ENCODE measurements at places on chromosomes 13 and 19. TPM values are rescaled to one million over a fixed set of nuclear protein-coding genes. Genes with fewer than 3 reads are reported as not detected.

QPCTL gene
- total RNA-seq: 61.3 TPM

PSG7 gene
- not detected for total RNA-seq

PRR19 gene
- 0.54 TPM for total RNA-seq

CDC34 gene
- 28.4 TPM for total RNA-seq

- H3K4me1 ChIP-seq: peaks cover 57% of the 10 kb centered on the region
These were observed 576 bp downstream of the DOT1L start for GRCh38 chr19:2164020-2164998.

DNA sequence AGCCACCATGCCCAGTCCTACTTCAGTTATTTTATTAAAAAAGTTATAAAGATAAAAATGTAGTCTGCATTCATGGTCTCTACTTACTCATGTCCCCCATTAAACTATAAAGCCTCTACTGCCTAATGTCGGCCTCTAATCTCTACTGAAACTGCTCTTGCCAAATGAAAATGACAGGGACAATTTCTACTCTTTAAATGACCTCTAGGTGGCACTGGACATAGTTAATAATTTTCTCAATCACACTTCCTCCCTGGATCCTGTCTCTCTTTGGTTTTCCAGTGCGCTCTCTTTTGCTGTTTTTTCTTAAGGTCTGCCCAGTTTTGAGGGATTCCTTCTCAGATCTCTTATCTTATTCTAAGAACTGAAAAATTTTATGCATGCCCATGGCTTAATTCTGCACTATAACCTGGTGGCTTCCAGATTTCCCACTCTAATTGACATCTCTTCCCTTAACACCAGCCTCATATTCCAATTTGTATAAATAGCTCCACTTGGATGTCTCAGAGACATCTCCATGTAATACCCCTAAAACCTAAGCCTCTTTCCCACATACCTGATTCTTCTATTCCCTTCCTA is 54.3 kb downstream of the MTMR6 start:
- no peaks in the 10 kb centered on the region for H3K27me3 ChIP-seq
- H3K27ac ChIP-seq: no peak overlapping the region
- no peaks in the 10 kb centered on the region for H3K36me3 ChIP-seq
- H3K4me3 ChIP-seq: no peak overlapping the region
- peak; percentile 64 for DNase-seq
- no peaks in the 10 kb centered on the region for H3K4me1 ChIP-seq

DNA sequence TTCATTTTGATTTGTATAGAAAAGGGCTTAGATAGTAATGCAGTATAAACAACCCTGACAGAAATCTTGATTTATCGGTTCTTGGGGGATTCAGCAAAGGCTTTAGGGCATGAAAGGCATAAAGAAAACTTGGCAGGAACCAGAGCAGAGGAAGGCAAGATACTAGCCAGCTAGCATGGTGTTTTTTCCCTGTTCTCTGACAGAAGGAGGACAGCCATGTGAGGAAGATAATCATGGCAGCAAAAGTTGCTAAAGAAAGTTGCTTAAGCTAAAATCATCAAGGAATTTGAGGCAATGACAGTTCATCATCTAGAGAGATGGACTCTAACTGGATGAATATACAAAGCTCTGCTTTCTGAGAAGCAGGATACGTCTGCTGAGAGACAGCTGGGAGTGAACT is 294.1 kb downstream of the KCNRG start:
- no peak overlapping the region for H3K4me3 ChIP-seq
- no peaks in the 10 kb centered on the region for H3K4me1 ChIP-seq
- H3K27ac ChIP-seq: no peak overlapping the region

GRCh38 chr13:99071666-99072065 is 93.8 kb upstream of the DOCK9 start:
- peaks cover 4% of the 10 kb centered on the region for H3K4me1 ChIP-seq
- no peaks in the 10 kb centered on the region for H3K36me3 ChIP-seq
- no peak overlapping the region for H3K4me3 ChIP-seq
- DNase-seq: no peak

- peaks cover 2% of the 10 kb centered on the region for H3K36me3 ChIP-seq
- no peaks in the 10 kb centered on the region for H3K27me3 ChIP-seq
- H3K4me1 ChIP-seq: peaks cover 88% of the 10 kb centered on the region
- no peak overlapping the region for H3K4me3 ChIP-seq
- DNase-seq: no peak
- peak overlapping the region; percentile 96 for H3K27ac ChIP-seq
These were observed 8.3 kb downstream of the RPS19 start for GRCh38 chr19:41868120-41868988.

DNA sequence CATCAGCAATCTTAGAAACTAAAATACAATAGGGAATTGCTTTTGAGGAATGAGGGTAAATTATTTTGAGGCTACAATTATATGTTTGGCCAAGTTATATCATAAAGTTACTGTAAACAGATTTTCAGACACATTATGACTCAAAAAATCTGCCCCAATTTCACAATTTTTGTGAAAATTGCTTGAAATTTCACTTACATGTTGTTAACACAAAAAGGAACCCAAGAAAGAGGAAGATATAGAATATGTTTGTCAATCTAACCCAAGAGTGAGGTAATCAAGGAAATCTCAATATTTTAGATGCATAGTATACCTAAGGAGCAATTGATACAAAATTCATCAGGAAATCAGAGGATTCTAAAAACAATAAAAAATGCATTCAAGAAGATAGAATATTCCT is 73.9 kb upstream of the FNDC3A start:
- no peak overlapping the region for H3K4me3 ChIP-seq
- peaks cover 5% of the 10 kb centered on the region for H3K27me3 ChIP-seq
- no peaks in the 10 kb centered on the region for H3K4me1 ChIP-seq
- no peak for DNase-seq

GRCh38 chr13:48852911-48853727 is 122.6 kb upstream of the FNDC3A start:
- peaks cover 7% of the 10 kb centered on the region for H3K27me3 ChIP-seq
- DNase-seq: no peak
- H3K36me3 ChIP-seq: no peaks in the 10 kb centered on the region
- no peak overlapping the region for H3K4me3 ChIP-seq
- H3K4me1 ChIP-seq: no peaks in the 10 kb centered on the region

All from B cell (primary cell).